Activated naive CD8-positive, alpha-beta T cell treated with anti-CD3 and anti-CD28 coated beads, Interleukin-2, amount 50 U/mL, for 16 hours (primary cell): ENCODE measurements at places on chromosomes 1 and 21.

- no peak for DNase-seq
Measured at GRCh38 chr21:34846601-34847112, 177.9 kb downstream of the CLIC6 start.

- DNase-seq, result no peak
Measured at GRCh38 chr1:84090447-84091245, 53.4 kb upstream of the PRKACB start.

DNA sequence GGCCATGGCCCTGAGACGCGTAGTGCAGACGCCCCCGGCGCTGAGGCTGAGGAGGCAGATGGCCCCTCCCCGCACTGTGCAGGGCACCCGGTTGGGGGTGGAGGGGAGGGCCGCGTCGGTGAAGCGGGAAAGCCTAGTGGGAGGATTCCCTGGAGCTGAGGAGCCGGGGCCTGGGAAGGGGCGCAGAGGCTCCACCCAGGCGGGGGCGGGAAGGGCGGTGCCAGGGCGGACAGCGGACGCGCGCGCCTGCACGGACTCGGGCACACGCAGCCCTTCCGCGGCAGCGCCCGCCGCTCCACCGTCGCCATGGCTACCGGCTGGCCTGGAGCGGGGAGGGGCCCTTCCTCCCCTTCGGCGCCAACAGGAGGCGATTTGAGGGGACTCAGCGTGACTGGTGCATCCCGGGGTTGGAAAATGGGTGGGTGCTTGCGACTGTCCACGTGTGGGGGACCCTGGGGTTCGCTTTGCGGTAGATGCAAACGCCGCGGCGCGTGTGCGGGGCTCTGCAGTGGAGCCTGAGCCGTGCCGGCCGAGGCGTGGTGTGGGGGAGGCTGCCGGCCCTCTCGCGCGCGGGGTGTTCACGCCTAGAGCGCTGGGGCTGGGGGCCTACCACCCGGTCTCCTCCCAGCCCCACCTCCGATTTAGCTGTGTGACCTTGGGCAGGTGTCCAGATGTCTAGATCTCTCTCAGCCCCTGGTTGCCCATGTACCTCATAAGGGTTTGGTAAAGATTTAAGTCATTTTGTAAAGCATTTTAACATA is 35.1 kb downstream of the PTPRF start:
- no peak for DNase-seq

GRCh38 chr1:18668046-18668445 is 37.4 kb downstream of the PAX7 start:
- no peak for DNase-seq

DNA sequence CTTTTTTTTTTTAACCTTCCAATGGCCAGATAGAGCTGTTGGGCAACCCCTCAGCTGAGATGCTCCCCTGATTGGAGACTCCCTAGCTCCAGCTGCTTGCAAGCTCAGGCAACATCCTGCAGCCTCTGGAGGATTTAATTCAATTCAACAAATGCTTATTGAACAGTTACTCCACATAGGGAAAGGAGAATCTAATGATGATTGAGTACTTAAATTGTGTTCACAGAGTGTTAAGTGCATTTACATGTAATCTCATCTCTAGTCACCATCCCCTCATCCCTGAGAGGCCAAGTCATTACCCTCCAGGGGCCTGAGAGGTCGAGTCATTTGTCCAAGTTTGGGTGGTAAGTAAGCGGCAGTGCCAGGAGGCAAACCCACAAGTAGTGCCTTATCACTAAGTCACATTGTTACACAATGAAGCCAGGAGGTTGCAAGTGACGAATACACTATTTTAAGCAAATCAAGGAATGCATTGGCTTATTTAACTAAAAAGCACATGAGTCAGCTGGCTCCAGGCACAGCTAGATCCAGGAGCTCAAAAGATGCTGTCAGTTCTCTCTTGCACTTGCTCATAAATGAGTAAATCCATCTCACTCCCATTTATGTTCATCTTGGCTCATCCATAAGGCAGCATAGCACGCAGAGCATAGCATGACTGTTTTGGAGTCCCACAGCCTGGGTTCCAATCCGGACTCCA is 64.3 kb downstream of the OPTC start:
- no peak for DNase-seq

- no peak for DNase-seq
Measured at GRCh38 chr1:238248356-238248755, 357.6 kb upstream of the ZP4 start.

DNA sequence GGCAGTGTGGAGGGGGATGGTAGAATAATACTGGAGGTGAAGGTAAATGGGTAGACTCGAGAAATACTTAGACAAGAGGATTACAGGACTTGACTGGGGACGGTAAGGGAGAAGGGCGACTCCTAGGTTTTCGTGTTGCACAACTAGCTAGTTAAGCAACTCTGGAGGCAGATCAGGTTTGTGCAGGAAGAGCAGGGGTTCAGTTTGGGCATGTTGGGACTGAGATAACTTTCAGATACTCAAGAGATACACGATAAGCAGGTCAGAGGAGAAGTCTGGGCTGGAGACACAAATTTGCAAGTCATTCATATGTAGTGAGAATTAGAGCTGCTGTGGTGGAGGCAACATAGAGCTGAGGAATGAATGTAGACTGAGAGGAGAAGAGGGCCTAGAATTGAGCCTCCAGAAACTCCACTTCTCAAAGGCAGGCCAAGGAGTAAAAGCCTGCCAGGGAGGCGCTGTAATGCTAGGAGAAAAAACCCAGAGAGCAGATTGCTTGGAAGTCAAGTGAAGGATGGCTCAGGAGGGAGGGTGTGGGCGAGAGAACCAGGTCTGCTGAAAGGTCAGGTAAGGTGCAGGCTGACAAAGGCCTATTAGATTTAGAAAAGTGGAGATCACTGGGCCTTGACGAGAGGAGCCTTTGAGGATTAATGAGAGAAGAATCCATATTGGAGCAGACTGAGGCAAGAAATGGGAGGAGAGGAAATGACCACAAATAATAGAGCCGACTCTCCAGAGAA is 20.8 kb downstream of the MAB21L3 start:
- DNase-seq, result no peak

DNA sequence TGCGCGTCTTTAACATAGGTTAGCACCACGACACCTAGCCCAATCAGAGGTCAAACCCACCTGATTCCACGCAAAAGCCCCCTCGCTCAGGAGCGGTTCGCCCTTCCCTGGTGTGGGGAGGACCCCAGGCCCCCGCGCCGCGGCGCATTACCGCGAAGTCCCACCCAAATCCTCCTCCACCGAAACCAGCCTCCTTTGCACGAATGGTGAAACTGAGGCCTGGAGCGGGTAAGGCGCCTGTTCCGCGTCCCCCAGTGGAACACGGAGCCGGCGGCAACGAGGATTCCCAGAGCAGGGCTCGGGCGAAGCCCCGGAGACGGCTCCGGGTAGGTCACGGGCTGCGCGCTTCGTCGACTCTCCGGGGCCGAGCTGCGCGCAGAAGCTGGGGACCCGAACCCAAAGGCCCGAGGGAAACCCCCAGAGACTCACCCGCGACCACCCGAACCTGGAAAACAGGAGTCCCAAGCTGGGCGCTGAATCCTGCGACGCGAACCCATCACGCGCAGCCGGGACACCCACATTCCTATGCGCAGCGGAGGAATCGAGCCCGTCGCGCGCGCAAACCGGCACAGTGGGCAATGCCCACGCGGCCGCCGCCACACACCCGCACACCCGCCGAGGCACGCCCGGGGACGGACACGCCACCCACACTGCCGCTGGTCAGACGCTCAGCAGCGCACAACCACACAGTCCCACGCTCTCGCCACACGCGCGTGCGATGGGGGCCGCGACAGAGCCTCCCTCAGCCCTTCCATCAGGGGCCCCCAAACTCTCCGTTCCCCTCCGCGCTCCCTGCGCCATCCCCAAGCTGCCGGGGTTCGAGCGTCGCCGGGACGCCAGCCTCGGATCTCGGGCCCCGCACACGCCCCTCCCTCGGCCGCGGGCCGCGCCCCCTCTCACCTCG is 507 bp downstream of the GLIS1 start:
- DNase-seq, result no peak

GRCh38 chr21:25625036-25625435 is 14.0 kb upstream of the JAM2 start:
- DNase-seq, result no peak

GRCh38 chr1:7745783-7746182 is 25.3 kb upstream of the VAMP3 start:
- DNase-seq, result no peak

DNA sequence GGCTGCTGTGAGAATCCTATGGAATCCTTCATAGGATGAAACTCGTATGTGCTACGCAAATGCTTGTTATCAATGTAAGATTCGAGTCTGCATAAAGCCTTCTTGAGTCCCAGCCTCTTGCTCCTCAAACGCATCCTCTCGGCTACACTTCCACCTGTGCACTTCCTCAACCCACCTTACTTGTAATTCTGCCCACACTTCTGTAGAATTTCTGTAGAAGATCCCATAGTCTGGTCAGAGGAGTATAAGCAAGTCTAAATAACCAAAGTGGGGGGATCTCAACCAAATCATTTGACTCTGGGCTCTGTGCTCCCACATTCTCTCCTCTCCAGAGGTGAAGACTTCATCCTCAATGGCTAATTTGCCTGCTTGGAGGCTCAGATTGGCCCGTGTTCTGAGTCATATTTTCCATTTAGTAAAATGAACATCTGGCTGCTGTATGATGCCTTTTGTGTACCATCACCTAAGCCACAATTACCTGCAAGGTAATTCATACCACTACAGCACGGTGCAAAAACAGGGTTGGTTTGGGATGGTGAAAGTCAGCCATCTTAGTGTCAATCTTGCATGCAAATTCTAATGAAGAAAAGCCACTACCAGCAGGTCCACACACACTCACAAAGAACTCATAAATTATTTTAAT is 63.2 kb downstream of the ITPKB start:
- DNase-seq, result no peak

GRCh38 chr1:6008696-6009095 is 16.5 kb upstream of the NPHP4 start:
- DNase-seq, result no peak

DNA sequence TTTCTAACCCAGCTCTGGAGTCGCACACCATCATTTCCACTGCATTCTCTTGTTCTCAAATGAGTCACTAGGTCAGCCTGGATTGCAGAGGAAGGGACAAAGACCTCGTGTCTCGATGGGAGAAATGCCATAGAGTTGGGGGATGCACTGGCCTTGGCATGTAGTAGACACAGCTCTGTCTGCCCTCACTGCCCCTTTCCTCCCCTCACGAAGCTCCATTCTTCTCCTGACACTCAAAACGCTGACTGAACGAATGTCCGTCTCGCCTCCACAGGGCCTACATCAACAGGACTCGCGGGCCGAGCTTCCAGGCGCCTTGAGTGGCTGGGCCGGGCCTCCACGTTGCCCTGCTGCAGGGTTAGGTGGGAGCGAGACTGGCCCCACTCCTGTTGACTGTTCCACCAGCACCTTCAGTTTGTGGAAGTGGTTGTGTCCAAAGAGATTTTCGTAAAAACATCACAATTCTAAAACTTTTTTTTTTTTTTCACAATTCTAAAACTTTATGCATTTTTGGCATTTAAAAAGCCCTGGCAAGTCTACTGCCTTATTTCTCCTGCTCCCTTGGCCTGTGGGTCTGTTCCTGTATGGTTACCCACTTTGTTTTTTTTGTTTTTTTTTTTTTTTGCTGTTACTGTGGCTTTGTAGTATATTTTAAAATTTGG is 18.8 kb downstream of the PKNOX1 start:
- DNase-seq, result no peak

DNA sequence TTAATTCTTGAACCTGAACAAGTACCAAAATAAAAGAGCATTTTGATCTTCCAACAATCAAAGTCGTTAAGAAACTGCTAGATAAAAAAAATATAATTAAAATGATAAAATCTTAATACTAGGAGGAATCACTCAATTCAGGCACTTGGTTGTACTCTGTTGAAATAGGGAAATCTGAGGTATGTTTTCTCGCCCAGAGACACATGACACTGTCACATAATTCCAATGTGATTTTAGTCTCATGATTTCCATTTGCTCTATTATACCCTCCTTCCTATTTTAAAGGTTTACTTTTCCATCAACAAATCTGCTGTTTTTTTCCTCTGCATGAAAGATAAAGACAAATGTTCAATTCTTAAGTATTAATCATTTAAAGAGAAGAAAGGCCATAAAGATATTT is 97.6 kb downstream of the ZZZ3 start:
- DNase-seq, result no peak

DNA sequence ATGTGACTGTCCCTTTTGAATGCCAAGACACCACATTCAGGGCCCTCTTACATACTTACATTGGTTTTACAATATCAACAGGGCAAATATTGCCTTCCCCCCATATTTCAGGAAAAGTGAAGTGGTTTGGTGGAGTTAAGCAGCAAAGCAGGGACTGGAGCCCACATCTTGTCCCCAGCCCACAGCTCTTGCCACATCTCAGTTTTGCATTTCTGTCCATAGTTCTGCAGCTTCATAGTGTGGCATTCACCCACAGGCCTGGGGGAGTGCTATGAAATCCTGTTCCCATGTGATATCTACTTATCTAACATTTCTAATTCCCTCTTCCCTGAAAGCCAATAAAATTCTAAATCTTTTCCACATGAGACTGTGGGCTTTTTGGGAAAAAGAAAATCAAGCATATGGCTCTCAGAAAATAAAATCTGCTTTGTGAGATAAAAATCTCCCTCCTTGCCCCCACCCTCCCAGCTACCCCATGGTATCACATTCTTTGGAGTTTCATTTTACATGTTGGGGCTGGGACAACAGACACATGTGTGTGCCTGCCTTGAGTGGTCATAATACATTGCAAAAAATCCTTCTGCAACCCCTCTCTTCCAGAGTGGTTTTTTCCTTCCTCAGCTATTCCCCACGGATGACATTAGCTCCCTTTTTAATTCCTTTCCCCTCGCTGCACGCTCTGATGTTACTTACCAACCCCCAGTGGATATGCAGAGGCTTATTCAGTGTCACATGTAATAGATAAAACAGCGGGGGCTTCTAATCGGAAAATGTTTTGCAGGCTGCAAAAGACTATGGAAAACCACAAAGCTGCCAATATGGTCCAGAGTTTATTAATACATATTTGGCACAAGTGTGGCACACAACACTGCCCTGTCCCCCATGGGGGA is 20.5 kb upstream of the CD2 start:
- no peak for DNase-seq

DNA sequence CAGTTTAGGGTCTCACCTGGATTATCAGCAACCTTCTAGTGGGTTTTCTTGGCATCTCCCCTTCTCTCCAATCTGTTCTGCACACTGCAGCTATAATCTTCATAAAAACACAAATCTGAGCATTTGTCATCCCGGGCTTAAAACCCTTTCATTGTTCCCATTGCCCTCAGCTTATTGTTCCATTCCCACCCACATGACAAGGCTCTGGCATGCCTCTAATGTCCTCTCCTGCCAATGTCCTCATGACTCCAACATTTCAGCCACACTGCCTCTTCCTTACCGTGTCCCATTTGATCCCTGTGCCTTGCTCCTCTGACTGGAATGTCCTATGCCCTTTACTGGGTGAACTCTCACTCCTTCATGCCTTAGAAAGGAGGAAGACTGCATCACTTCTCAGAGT is 7.5 kb upstream of the DPH2 start:
- DNase-seq, result no peak

DNA sequence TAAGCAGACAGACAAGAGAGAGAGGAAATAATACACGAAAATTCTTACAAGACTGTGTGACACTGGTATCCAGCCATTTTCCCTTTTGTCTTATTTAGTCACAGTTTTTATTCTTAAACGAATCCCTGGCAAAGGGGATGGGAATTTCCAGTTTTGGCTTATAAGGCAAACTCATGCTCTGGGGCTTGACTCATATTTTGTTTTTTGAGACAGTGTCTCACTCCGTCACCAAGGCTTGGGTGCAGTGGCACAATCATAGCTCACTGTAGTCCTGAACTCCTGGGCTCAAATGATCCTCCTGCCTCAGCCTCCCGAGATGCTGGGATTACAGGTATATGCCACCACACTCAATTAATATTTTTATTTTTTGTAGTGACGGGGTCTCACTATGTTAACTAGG is 31.9 kb downstream of the PTGER3 start:
- DNase-seq, result no peak

- DNase-seq, result no peak
Measured at GRCh38 chr21:15627823-15628222, 102.0 kb upstream of the USP25 start.
